ENCODE measurements at places on chromosomes 2 and 18.

DNA sequence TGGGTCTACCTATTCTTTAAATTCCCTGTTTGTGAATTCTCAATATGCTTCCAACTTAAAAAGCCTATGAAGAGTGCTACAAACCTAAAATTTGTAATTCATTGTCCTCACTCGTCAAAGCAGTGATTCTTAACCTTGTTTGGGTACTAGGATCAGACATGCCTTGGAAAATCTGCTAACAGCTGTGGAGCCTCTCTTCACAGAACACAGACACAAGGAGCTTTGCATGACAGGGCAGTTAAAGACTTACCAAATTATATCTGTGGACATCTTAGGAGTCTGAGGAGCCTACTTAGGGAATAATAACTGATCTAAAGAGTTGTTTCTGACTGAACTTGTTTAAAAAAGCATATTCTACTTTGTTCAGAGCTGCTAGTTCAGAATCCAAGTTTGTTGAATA is 38.1 kb downstream of the TMEM87B start:
- DNase-seq: no peak

- no peak for DNase-seq
Observed at GRCh38 chr2:85250045-85250444, 77.7 kb downstream of the TGOLN2 start.

GRCh38 chr2:56185582-56186046 is 1.8 kb downstream of the CCDC85A start:
- DNase-seq: no peak

DNA sequence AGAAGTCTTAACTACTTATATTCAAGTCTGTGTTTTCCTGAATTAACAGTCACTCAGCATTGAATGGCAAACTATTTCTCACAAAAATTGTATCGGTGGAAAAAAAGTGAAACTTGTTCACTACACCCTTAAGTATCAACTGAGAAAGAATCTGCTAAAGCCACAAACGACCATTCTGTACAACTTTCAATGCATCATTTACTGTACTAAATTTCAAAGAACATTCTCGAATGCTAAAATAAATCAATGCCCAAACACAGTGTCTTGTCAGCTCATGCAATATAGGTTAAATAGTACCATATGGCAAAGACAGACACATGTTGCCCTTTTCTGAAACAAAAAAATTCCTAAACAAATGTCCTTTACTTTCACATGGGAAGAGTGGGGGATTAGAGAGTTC is 9.0 kb downstream of the ZNF516 start:
- DNase-seq: no peak

- DNase-seq: no peak
Observed at GRCh38 chr2:122873951-122874350, 1118.5 kb downstream of the TSN start.

GRCh38 chr2:207188626-207189419 is 23.1 kb upstream of the KLF7 start:
- peak; percentile 63 for DNase-seq

GRCh38 chr2:189056200-189057106 is 82.3 kb downstream of the COL3A1 start:
- DNase-seq: no peak

DNA sequence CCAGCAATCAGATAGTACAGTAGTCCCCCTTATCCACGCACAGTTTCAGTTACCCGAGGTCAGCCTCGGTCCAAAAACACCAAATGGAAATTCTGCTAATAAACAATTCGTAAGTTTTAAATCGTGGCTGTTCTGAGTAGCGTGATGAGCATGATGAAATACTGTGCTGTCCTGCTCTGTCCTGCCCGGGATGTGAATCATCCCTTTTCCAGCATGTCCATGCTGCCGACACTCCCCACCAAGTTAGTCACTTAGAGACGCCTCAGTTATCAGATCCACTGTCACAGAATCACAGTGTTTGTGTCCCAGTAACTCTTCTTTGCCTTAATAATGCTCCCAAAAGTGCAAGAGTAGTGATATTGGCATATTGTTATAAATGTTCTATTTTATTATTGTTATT is 62.1 kb downstream of the MEX3C start:
- no peak for DNase-seq

DNA sequence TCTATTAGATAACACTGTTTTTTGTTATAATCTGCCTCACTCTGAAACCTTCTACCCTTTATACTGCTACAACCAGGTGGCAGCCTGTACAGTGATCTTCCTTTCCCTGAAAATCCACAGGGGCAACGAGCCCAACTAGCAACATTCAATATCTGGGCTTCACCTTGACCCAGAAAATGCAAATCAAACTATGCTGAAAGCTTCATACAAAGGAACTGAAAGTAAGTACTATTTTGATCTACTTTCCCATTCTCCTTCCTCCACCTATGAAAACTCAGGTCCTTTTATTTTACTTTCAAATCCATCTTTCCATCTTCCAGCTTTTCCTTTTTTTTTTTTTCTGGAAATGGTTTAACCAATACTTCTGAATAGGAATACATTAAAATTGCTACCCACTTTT is 175.8 kb upstream of the CCDC150 start:
- no peak for DNase-seq
